Kidney (tissue), 22 donors: ENCODE measurements at places on chromosomes 16 and 17.
A peak's percentile ranks its signal among the peaks of the same experiment; 100 is the strongest.

DNA sequence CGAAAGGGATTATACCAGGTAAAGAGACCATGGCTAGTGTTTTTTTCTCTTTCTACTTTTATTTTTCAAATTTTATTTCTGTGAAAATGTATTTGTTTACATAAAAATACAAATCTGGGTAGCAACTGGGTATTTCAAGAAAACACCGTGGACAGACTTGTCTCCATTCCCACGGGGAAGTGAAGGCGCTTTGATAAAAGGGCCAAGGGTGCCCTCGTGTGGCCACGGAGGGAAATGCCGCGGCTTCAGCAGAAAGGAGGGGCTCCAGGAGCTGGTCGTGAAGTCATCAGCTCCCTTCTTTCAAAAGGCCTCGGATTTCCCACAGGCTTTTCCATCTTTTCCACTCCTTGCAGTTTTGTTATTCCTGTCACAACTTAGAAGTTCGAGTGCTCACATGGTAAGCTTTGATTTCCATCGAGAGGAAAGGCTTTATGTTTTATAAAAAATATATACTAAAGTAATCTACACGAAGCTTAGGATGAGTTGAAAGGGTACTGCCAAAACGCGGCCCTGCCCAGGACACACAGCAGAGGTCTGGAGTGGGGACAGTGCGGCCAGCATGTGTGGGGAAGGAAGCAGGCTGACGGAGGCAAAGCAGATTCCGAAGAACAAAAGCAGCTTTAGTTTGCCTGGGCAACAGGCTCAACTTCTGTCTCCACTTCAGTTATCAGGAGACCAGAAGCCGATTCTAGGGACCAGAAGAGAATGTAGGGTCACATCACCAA lies 15.3 kb upstream of the MNT start:
- no peak overlapping the region for H3K4me3 ChIP-seq
- no peaks in the 10 kb centered on the region for H3K27me3 ChIP-seq
- no peak overlapping the region for H3K27ac ChIP-seq
- peaks cover 28% of the 10 kb centered on the region for H3K36me3 ChIP-seq
- H3K4me1 ChIP-seq = no peaks in the 10 kb centered on the region

DNA sequence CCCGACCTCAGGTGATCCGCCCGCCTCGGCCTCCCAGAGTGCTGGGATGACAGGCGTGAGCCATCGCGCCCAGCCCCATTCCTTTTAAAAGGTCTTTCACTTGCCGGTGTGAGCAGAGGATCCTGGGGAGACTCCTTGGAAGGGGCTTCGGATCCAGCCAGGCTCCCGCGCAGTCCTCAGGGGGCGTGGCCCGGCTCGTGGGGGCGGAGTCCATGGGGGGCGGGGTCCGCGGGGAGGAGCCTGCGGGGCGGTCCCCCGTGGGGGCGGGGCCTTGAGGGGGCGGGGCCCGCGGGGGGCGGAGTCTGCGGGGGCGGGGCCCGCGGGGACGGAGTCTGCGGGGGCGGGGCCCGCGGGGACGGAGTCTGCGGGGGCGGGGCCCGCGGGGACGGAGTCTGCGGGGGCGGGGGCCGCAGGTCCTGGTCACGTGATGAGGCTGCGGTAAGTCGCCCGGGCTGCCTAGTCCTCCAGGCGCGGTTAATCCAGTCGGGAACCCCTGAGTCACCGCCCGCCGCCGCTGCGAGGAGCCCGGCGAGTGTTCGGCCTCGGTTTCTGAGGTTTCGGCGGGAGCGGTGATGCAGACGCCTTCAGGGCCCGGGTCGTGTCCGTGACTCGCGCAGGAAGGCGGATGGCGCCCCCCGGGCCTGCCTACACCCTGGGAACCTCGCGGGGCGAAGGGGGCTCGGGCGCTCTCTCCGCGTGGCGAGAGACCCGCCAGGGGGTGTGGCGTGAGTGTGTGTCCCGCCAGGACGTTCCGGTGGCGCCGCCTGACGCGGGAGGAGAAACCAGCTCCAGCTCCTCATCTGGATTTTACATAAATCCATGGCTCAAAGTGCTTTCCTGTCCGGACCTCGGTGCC lies 23.6 kb upstream of the ABR start:
- peaks cover under 1% of the 10 kb centered on the region for H3K4me1 ChIP-seq
- peak; percentile 86 for DNase-seq
- H3K27me3 ChIP-seq = no peaks in the 10 kb centered on the region
- no peak overlapping the region for H3K4me3 ChIP-seq
- H3K36me3 ChIP-seq = no peaks in the 10 kb centered on the region

- H3K4me3 ChIP-seq = no peak overlapping the region
- H3K4me1 ChIP-seq = peaks cover 16% of the 10 kb centered on the region
- DNase-seq = no peak
- no peaks in the 10 kb centered on the region for H3K36me3 ChIP-seq
- H3K27me3 ChIP-seq = peaks cover 4% of the 10 kb centered on the region
Observed at GRCh38 chr16:693766-694165, 3.6 kb upstream of the WDR24 start.

DNA sequence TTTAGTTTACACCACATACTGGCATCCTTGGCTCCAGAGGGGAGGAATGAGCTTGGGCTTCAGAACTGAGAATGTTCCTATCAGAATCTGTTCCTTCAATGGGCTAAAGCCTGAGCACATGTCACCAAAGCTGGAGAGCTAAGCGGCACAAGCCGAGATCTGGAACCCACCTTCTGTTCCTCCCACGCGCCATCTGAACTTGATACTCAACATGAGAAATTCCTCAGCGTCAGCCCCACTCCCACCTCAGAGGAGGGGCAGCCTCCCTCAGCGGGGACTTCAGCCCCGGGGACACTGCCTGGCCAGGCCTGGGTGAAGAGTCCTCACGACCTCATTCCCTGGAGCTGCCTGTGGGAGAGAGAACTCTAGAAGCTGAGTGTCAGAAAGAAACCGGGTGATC lies 22.8 kb upstream of the SLC47A1 start:
- H3K4me1 ChIP-seq = peaks cover 3% of the 10 kb centered on the region
- DNase-seq = peak; percentile 88
- H3K4me3 ChIP-seq = no peak overlapping the region
- H3K36me3 ChIP-seq = no peaks in the 10 kb centered on the region
- no peaks in the 10 kb centered on the region for H3K27me3 ChIP-seq
- H3K27ac ChIP-seq = no peak overlapping the region

DNA sequence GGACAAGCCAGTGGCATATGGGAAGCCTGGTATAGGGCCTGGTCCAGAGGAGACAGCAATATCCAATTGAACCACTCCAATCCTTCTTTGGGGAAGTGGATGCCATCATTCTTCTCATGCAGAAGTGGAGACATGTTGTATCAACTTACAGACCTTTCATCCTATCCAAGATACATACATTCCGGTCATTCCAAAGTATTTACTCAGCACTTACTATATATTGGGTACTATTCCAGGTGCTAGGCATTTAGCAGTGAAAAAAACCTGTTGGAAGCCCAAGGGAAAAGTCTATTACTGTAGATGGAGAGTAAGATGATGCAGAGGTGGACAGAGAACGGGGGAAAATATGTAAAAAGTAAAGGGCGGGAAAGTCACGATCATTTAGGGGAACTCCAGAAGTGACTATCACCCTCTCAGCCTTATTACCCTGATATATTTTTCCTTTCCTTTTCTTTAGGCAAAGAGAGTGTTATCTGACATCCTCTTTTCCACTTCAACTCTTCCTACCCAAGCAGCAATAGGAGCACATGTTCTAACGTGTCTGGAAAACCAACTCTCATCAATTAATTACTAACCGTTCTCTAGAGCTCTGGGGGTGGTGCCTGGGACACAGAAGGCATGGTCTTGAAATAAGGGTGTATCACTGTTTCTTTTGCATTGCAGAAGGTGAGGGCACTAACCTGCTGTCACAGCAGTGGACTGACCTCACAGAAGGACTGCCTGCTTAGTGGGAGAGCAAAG lies 210.1 kb upstream of the MAF start:
- H3K36me3 ChIP-seq = no peaks in the 10 kb centered on the region
- no peak overlapping the region for H3K4me3 ChIP-seq
- DNase-seq = no peak
- no peaks in the 10 kb centered on the region for H3K4me1 ChIP-seq
- H3K27me3 ChIP-seq = no peaks in the 10 kb centered on the region
- H3K27ac ChIP-seq = no peak overlapping the region

GRCh38 chr16:53504665-53505064 lies 1.7 kb upstream of the AKTIP start:
- no peak overlapping the region for H3K4me3 ChIP-seq
- peak; percentile 28 for DNase-seq

DNA sequence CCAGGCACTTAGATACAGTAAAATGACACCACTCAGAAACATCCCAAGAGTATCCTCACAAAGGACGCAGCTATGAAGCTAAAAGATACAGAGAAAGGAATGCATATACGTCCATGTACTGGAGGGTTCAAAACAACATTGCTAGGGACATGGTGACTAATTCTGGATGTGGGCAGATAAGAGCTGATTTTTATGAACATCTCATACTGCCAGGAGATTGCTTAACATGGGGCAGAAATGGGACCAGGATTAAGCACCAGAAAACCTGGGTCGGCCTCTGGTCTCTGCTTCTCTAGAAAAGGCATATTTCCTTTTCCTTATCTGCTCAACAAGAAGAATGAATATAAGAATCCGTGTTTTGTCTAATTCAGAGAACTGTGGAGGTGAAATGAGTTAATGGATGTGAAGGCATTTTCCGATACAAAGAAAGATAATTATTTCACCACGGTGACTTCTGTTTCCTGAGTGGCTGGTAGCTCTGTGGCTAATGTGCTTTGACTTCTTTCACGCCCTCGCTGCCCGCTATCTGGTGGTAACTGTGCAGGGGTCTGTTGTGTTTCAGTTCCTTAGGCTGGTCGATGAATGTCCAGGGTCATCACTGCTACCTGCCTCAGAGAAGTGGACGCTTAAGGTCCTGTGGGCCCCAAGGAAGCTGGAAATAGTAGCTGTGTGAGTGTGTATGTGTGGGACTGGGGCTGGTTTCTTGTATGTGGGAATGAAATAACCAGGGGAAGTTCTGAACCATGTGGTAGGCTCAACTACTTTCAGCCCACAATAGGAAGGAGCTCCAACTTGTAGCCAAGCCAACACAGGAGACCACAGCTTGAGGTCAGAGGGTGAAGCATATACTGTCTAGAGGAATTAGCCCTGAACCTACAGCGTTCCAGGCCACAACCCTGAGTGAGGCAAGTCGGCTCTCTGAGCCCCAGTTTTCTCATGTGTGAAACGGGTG lies 15.8 kb upstream of the CCL5 start:
- H3K4me1 ChIP-seq = peaks cover 5% of the 10 kb centered on the region
- no peak for DNase-seq
- no peaks in the 10 kb centered on the region for H3K27me3 ChIP-seq
- H3K27ac ChIP-seq = no peak overlapping the region

- no peak overlapping the region for H3K27ac ChIP-seq
- H3K36me3 ChIP-seq = no peaks in the 10 kb centered on the region
- DNase-seq = no peak
- H3K4me3 ChIP-seq = no peak overlapping the region
- H3K4me1 ChIP-seq = no peaks in the 10 kb centered on the region
- no peaks in the 10 kb centered on the region for H3K27me3 ChIP-seq
Observed at GRCh38 chr17:11954936-11955335, 42.3 kb downstream of the ZNF18 start.

DNA sequence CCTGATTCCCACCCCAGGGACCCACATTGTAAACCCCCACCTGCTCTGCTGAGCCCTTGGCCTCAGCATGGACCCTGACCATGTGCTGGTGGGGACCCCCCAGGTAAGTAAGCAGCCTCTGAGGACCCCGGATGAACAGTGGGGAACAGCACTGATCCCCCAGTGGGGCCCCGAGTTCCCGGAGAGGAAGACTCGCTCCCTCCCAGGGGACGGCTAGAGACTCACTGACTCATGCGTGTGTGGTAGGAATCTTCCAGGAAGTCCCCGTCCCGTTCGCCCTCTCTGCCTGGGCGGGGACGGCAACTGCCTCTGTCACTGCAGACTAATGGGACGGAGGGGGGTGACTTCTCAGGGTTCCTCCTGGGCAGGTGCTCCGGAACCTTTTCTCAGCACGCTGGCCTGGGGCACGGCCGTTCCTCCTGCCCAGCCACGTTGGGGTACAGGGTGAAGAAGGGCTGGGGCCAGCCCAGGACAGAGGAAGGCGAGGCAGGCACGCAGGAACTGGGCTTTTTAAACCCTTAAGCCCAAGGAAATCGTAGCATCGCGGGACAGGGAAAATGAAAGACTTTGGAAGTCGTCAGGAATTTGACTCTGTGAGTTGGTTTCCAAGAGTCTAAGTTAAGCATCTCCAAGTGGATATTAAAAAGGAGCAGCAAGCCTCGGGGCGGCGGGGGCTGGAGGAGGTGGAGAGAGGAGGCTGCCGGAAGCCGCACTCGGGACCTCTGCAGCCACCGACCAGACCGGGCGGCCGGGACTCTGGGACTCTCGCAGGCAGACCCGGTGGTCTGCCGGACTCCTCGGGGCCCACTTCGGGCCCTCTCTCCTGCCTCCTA lies 178.7 kb downstream of the SEC14L1 start:
- DNase-seq = peak; percentile 72
- H3K36me3 ChIP-seq = no peaks in the 10 kb centered on the region
- H3K27ac ChIP-seq = peak overlapping the region; percentile 71

DNA sequence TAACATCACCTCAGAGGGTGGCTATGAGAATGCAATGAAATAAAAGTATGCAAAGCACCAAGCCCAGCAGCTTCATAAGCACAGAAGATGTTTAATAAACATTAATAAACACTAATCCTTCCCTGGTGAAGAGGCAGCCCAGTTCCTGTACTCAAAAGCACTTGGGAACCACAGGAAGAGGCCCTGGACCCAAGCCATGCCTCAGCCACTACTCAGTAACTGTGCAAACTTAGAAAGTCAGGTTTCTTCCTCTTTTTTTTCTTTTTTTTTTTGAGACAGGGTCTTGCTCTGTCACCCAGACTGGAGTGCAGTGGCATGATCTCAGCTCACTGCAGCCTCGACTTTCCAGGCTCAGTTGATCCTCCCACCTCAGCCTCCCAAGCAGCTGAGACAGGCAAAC lies 5.3 kb downstream of the ARHGAP17 start:
- no peak for DNase-seq
- H3K4me1 ChIP-seq = peaks cover 13% of the 10 kb centered on the region
- no peak overlapping the region for H3K4me3 ChIP-seq
- H3K27me3 ChIP-seq = no peaks in the 10 kb centered on the region
- H3K36me3 ChIP-seq = no peaks in the 10 kb centered on the region

- no peak overlapping the region for H3K27ac ChIP-seq
- H3K27me3 ChIP-seq = no peaks in the 10 kb centered on the region
- no peaks in the 10 kb centered on the region for H3K36me3 ChIP-seq
- no peak overlapping the region for H3K4me3 ChIP-seq
- no peaks in the 10 kb centered on the region for H3K4me1 ChIP-seq
- no peak for DNase-seq
Observed at GRCh38 chr16:22267764-22268163, 29.4 kb upstream of the POLR3E start.

DNA sequence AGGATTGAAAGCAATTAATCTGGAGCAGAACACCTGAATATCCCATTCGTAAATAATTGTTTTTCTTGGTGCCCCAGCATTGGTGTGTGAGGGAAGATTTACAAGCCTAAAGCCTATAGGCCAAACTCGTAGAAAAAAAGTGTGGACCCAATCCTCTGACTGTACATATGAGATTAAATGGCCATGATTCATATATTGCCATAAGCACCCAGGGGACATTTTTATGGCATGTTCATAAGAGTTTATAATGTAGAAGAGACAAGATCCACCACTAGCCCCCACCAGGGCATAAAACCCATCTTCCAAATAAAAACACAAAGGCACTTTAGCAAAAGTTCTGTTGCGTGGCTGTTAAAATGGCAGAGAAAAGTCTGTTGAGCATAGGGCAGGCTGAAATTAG lies 15.5 kb upstream of the SALL1 start:
- H3K4me3 ChIP-seq = no peak overlapping the region
- no peak for DNase-seq
- H3K4me1 ChIP-seq = peaks cover 11% of the 10 kb centered on the region
- no peaks in the 10 kb centered on the region for H3K27me3 ChIP-seq
- no peak overlapping the region for H3K27ac ChIP-seq

- no peaks in the 10 kb centered on the region for H3K36me3 ChIP-seq
- H3K27ac ChIP-seq = peak within 1 kb of the TSS; percentile 96
- DNase-seq = peak; percentile 84
- peaks cover 4% of the 10 kb centered on the region for H3K27me3 ChIP-seq
Observed at GRCh38 chr17:9644910-9645751, at the start of gene USP43. USP43 (plus strand) TSS chr17:9645517; CDS start chr17:9645633, 116 bp downstream.
